ENCODE measurements at places on chromosomes 12 and 14.

- no peak for DNase-seq
These were observed 15.4 kb downstream of the GSC start for GRCh38 chr14:94754391-94754942.

- DNase-seq, result peak; percentile 85
These were observed 14.0 kb downstream of the ABCB9 start for GRCh38 chr12:122951979-122952892.

- DNase-seq, result no peak
These were observed 688 bp upstream of the RASSF3 start for GRCh38 chr12:64609536-64610078.

DNA sequence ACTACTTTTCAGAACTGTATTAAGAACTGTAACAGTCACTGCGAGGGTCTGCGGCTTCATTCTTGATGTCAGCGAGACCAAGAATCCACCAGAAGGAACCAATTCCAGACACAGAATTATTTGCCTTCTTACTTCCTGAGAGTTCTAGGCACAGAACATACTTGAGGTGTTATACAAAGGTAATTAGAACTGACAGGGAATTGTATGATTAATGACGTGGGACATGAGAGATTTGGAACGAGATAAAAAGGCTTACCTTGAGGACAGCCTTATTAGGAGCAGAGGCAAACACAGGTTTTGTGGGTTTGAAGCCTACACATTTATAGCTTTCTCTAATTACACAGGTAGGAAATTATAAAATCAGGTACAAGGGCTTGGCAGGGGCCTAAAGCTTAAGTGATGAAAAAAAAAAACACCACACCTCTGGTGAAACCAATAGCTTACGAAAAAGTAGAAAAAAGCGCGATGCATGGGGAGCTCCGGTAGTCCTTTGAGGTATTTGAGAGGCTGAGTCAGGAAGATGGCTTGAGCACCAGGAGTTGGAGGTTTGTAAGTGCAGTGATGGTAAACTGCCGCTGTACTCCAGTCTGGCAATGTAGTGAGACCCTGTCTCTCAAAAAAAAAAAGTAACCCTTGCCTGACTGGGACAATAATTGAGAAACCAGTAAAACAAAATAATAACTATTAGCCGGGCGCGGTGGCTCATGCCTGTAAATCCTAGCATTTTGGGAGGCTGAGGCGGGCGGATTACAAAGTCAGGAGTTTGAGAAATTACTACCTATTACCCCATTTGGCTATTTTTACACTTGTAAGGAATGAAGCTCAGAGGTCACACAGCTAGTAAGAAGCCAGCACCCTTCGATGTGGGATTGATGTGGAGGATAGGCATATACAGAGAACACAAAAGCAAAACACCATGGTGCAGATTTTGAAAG, 795 bp upstream of the ACOT2 start:
- peak; percentile 50 for DNase-seq

DNA sequence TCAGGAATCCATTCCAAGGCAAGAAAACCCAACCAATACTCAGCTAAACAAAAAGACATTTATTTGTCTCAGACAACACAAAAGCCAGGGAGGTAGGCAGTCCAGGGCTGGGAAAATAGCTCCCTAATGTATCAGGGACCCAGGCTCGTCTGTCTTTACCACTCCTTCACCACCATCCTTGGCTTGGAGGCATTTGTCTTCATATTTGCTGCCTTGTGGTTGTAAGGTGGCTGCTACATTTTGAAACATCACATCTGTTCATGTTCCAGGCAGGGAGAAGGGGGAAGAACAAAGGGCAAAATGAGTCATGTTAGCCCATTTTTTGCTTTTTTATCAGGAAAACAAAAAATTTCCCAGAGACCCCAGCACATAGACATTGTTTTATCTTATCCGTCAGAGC, 44.8 kb upstream of the PCED1B start:
- DNase-seq, result no peak

DNA sequence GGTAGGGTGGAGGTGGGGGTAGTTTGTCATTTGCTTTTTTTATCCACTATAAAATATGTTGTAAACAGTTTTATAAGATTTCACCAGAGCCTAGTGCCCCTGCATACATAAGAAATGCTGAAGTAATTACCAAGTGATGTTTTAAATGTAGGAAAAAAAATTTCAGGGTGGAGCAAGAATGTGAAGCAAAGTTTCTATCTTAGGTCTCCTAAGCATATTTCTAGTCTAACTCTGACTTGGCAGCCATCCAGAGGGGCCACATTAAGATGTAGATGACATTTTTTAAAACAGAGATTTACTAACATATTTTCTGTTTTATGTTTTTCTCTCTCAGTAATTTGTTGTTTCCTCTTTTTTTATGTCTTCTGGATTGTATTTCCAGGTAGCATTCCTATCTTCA, 15.8 kb upstream of the KRAS start:
- DNase-seq, result no peak

- DNase-seq, result no peak
These were observed 450.6 kb downstream of the DPF3 start for GRCh38 chr14:72443256-72443655.

GRCh38 chr12:124175704-124176103, 119.2 kb upstream of the RFLNA start:
- no peak for DNase-seq

GRCh38 chr14:36989806-36990205, 182.6 kb downstream of the SLC25A21 start:
- DNase-seq, result no peak

DNA sequence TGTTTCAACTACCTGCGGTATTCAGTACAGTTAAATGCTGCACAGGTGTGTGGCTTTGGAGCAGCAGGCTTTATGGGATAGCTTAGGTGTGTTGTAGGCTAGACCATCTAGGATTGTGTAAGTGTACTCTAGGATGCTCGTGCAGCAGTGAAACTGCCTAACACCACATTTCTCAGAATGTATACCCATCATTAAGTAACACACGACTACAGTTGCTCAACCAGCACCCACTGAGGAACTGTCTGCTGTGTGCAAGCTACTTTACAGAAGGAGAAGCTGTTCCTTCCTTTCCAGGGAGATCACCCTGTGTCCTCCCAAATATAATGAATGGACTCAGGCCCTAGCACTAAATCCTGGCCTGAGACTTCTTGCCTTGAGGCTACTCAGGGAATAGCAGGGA, 94.8 kb downstream of the SLC24A4 start:
- no peak for DNase-seq

DNA sequence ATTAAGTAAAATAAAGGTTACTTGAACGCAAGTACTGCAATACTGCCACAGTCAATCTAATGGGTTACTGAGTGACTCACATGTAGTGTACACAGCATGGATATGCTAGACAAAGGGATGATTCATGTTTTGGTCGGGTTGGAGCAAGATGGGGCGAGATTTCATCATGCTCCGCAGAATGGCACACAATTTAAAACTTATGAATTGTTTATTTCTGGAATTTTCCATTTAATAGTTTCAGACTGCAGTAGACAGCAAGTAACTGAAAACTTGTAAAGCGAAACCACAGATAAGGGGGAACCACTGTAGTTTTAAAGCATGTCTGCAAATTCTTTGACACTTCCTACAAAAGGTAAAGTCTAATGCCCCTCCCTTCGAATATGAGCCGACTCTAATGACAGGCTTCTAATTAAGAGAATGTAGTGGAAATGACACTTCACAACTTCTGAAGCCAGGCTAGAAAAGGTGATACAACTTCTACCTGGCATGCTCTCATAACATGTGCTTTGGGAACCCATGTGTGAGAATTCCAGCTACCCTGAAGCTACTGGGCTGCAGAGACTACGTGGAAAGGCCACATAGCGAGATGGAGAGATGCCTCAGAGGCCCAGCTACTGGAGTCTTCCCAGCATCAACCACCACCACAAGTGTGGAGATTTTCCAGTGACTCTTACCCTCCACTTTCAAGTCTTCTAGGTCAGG, 13.9 kb upstream of the TCP11L2 start:
- DNase-seq, result peak; percentile 72

- DNase-seq, result no peak
These were observed 184.6 kb downstream of the SLC6A15 start for GRCh38 chr12:84727961-84728360.

- no peak for DNase-seq
These were observed 91.5 kb downstream of the FBXW8 start for GRCh38 chr12:117002051-117002817.

DNA sequence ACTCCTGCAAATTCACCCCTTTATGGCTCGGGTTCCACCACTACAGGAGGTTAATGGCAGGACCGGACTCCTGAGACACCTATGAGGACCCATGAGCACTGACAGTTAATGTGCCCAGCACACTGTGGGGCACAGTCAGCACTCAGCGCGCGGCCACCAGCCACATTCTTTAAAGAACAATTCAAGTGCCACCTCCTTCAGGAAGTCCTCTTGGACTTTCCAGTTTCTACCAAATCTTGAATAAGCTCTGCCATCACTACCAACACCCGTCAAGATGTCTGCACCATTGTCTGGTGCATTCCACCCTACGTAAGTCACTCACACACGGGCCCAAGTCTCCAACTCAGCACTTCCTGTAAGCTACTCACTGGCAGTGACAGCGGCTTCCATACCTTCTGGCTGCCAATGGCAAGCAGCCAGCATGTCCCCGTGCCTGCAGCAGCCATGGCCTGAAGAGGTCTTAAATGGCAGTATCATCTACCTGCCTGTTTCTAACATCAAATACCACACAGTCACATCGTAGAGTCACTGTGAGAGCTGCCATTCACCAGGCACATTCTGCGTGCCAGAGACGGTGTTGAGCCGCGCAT, 48.5 kb downstream of the CDC42BPB start:
- DNase-seq, result no peak

DNA sequence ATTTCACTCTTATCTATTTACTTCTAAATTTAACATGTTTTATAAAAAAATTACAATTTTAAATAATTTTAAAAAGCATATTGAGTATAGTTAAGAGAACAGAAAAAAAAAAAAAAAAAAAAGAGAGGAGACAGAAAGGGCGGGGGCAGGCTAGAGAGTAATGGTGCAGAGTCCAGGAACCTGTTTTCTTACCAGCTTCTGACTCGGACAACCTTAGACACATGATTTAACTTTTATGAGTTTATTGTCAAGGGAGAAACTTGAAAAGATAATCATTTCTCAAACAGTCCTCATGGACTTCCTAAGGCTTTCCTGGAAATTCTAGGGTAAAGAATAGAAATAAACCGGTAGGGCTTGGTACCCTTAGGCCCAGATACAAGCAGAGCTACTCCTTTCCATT, 84.3 kb downstream of the RPS6KA5 start:
- DNase-seq, result no peak

All from activated CD4-positive, alpha-beta T cell treated with anti-CD3 and anti-CD28 coated beads for 36 hours (primary cell).